Right renal pelvis (tissue), 4 donors: ENCODE measurements at places on chromosomes 16 and 17. TPM values are rescaled to one million over a fixed set of nuclear protein-coding genes. Genes with fewer than 3 reads are reported as not detected.

DNA sequence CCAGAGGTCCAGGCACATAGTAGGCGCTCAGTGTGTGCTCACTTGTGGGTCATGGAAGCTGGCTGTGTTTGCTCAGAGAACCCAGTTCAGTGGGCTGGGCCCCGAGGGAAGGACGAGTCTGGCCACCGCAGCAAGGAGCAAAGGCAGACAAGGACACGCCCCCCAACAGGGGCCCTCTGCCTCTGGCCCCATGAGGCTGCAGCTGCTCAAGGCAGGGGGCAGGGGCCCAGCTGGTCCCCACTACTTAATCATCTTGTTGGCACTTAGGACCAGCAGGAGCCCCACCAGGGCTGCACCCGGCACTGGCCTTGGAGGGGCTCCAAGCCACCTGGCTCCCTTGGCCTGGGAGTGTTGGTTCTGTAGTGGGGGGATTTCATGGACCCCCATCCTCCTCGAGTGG, 16.1 kb downstream of the KCNJ12 start:
- DNase-seq, result no peak

GRCh38 chr17:43945074-43945829, 3.0 kb upstream of the PPY start:
- DNase-seq, result no peak

GRCh38 chr17:7972131-7972785, 30.2 kb upstream of the GUCY2D start:
- DNase-seq, result no peak

FOXJ1 gene
- polyA plus RNA-seq, result 19.9 TPM

TBCD gene
- 72.9 TPM for polyA plus RNA-seq
